ENCODE measurements at places on chromosomes 4 and X.

DNA sequence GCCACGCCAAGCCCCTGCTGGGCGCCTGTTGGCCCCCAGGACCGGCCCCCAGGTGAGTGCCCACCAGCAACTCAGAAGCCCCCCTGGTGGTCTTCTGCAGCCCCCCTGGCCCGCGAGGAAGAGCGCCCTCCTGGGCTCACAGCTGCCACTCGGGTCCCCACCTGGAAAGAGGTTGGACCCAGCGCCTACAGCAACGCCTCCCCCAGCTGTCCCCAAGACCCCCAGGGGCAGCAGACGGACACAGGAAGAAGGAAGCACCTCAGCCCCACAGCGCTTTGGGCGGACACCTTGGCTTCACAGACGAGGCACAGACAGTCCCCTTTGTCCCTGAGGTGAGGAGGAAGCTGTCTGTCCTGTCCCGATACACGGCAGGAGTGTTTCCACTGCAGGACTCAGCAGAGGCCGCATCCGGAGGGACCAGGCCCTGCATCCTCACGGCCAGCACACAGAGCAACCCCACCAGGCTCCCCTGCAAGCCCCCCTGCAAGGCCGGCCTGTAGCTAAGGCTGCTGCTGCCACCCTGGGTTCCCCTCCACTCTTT lies 115.6 kb upstream of the NKX1-1 start:
- H3K27ac ChIP-seq = no peak overlapping the region
- H3K27me3 ChIP-seq = peaks cover 30% of the 10 kb centered on the region
- H3K36me3 ChIP-seq = no peaks in the 10 kb centered on the region
- H3K4me3 ChIP-seq = no peak overlapping the region
- DNase-seq = no peak
- peaks cover 6% of the 10 kb centered on the region for H3K4me1 ChIP-seq

DNA sequence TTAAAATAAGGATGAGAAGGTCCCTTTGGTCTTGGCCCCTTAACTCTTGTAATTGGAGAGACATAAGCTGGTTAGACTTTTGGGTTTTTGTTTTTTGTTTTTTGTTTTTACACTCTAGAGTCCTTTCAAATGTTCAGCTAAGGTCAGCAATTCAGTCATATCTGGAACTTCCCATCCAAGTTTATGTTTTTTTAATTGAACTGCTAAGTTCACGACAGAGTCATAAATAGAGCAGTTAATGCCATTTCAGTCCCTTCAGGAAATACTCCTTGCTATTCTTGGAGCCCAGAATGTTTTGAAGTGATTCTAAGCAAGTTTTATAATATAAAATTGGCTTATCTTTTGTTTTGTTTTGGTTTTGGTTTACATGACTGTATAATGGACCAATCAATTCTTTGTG lies 329.4 kb upstream of the PABPC4L start:
- H3K27ac ChIP-seq = no peak overlapping the region
- H3K4me3 ChIP-seq = no peak overlapping the region
- H3K27me3 ChIP-seq = no peaks in the 10 kb centered on the region
- DNase-seq = no peak
- H3K4me1 ChIP-seq = no peaks in the 10 kb centered on the region
- H3K36me3 ChIP-seq = no peaks in the 10 kb centered on the region

DNA sequence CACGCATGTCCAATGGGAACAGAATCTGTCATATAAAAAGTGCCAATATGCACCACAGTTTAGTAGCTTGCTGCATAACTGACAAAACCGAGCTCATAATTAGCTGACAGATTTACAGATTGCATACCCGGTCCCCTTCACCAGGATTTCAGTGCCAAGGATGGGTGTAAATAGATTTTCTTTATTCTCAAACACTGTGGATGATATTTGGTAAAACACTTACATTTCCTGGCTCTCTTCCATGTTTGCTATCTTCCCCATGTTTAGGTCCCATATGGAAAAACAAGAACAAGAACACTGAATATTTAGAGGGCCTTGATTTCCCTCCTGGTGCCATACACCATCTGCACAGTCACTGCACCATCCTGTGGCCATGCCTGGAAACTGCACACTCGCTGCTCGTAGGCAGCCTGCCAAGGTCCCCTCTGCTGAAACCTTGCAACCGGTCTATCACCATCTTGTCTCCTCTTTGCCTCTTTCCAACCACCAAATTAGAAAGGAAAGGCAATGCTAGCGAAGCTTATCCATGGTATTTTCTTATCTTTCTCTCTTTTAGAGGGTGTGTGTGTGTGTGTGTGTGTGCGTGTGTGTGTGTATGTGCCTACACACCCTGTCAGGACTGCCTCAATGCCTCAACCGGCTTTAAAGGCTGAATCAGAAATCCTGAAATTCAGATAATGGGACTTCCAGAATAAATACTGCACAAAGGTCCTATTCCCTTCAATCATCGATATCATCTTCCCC lies 124.2 kb upstream of the MBNL3 start:
- H3K27ac ChIP-seq = no peak overlapping the region
- H3K4me3 ChIP-seq = no peak overlapping the region

- peaks cover 3% of the 10 kb centered on the region for H3K27me3 ChIP-seq
- H3K4me3 ChIP-seq = no peak overlapping the region
- H3K4me1 ChIP-seq = no peaks in the 10 kb centered on the region
- DNase-seq = no peak
- H3K27ac ChIP-seq = no peak overlapping the region
- H3K36me3 ChIP-seq = no peaks in the 10 kb centered on the region
Measured at GRCh38 chrX:50827996-50828395, 14.0 kb upstream of the SHROOM4 start.

DNA sequence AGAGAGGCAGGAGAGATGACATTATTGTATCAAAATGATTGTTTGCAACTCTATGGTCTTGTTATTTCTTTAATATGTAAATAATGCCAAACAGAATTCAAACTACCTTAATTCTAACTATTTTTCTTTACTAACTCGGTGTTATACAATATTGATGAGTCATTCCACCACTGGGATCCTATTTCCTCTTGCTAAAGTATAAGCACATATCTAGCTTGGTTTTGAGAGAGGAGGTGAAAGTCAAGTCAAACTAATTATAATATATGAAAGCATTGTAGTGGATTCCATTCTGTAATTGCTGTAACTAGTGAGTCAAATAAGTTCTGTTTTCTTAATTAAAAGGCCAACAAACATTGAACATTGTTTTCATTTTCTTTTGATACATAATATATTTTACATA lies 837.6 kb downstream of the PDHA2 start:
- no peaks in the 10 kb centered on the region for H3K4me1 ChIP-seq
- no peak overlapping the region for H3K4me3 ChIP-seq
- H3K27ac ChIP-seq = no peak overlapping the region
- no peaks in the 10 kb centered on the region for H3K36me3 ChIP-seq
- H3K27me3 ChIP-seq = no peaks in the 10 kb centered on the region

DNA sequence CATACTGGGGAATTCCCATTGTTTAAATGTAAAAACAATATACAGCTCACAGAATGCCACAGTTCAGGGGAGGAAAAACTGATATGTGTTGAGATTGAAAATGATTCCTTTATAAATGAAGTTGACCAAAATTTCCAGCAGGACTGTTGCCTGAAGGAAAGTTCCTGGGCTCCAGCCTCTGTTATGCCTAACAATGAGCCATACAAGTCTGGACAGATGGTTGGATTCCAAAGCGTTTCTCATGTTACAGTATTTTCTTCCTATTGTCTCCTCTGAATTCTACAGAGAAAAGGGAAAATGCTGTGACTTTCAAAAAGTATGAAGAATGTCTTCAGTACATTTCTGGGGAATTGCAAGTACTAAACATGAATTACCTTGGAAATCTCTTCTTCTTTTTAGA lies 73.3 kb downstream of the ALPK1 start:
- DNase-seq = no peak
- no peaks in the 10 kb centered on the region for H3K27me3 ChIP-seq
- H3K4me3 ChIP-seq = no peak overlapping the region

DNA sequence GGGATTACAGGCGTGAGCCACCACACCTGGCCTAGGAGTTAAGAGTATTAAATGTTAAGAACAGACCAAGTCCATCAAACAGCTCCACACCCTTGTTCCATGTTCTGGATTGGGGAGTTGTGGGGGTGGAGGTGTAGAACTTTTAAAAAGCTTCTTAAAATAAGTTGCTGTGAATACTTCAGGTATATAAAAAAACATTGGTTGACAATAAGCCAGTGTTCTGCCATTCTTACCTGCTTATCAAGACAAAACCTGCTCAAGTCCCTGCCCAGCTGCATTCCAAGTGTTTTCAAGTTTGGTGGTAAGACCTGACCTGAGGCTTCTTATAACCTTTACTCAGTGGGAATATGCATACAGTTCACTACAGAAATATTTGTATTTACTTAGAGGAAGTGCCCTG lies 6.4 kb downstream of the RBM3 start:
- no peak overlapping the region for H3K27ac ChIP-seq
- H3K4me3 ChIP-seq = no peak overlapping the region
- DNase-seq = no peak
- peaks cover 16% of the 10 kb centered on the region for H3K4me1 ChIP-seq
- no peaks in the 10 kb centered on the region for H3K27me3 ChIP-seq
- peaks cover 35% of the 10 kb centered on the region for H3K36me3 ChIP-seq

DNA sequence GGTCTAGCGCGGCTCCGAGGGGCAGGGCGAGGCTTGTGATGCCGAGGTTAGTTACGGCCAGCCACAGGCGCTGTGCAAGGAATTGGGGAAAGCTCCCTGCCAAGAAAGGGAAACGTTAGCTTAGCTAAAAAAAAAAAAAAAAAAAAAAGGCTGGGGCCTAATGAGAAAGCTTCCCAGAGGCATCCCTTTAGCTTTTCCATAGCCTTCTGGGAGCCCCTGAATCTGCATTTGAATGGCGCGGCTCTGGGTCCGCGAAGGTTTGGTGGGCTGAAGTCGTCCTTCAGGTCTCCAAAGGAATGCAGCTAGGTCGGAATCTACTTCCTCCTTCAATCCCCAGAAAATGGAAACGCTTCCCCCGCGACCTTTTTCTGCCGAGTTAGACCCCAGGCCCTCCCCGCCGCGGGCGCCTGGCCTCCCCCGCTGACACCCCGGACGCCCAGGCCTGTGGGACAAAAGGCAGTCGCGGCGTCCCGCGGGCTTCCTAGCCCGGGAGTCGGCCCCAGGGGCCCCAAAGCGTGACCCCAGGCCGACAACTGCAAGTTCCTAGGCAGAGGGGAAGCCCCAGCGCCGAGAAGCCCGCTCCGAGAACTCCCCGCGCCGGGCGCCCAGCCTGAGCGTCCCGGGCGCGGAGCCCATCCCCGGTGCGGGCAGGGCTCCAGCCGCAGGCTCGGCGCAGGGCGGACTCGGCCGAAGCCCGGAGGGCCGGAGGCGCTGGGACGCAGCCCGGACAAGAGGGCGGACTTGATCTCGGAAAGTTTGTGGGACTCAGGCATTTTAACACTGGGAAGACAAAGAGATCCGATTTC lies 605 bp upstream of the FAT1 start:
- peak; percentile 14 for DNase-seq
- no peak overlapping the region for H3K4me3 ChIP-seq
- peaks cover 19% of the 10 kb centered on the region for H3K4me1 ChIP-seq
- peaks cover 60% of the 10 kb centered on the region for H3K27me3 ChIP-seq
- H3K36me3 ChIP-seq = no peaks in the 10 kb centered on the region

DNA sequence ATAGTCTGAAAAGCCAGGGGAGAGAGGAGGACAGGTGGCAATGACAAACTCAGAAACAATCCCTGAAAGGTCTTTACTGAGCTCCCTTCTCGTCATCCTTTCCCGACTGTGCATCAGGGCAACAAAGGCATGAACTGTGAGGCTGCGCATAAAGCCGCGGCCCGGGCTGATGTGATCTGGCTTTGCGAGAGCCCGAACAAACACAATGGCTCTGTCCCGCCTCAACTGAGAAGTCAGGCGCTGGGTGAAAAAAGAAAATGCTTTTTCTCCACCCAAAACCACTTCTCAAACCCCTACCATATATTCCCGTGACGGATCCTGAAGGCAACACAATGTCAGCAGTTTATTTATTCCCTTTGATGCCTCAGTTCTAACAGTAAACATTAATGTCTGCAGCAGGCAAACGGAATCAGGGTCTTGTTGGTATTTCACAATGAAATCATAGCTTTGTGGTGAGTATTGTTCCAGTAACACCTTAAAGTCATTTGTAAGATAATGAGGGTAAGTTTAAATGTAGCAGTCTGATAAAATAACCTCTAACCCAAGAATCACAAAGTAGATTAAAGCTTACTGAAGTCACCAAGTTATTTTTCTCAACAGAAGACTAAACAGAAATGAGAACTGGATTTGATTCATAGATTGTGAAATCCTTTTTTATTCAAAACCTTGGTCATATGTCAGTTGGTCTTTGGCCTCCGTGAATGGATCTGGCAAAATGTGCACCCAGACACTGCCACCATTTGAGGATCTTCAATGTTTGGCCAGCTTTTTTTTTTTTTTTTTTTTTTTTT lies 67.4 kb downstream of the APBB2 start:
- no peak for DNase-seq
- no peaks in the 10 kb centered on the region for H3K36me3 ChIP-seq
- peaks cover 11% of the 10 kb centered on the region for H3K27me3 ChIP-seq
- H3K27ac ChIP-seq = no peak overlapping the region
- no peak overlapping the region for H3K4me3 ChIP-seq

DNA sequence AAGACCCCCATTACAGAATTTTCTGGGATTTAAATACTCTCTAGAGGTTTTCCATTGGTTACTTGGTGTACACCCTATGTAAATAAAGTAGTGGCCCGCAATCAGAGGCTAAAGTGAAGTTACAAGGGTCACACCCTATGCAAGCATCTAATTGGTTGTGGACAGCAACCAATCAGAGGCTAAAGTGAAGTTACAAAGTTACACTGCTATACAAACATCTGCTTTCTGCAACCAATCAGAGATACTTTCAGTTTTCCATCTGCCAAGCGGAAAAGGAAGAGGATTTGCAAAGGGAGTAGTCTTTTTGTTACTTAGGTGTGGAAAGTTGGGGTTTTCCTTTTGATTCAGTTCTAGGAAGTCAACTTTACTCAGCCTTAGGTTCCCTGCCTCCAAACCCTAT lies 2.0 kb upstream of the ATRX start:
- H3K36me3 ChIP-seq = no peaks in the 10 kb centered on the region
- DNase-seq = peak; percentile 16
- H3K4me3 ChIP-seq = peak overlapping the region; percentile 67
- H3K27ac ChIP-seq = peak overlapping the region; percentile 78
- H3K4me1 ChIP-seq = peaks cover 19% of the 10 kb centered on the region

DNA sequence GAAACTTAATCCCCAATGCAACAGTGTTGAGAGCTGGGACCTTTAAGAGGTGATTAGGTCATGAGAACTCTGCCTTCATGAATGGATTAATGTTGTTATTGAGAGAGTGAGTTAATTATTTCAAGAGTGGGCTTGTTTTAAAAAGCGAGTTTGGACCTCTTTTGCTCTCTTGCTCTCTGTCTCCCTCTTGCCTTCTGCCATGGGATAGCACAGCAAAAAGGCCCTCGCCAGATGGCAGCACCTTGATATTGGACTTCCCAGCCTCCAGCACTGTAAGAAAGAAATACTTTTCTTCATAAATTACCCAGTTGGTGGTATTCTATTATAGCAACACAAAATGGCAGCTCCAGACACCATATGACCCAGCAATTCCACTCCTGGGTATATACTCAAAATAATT lies 7.0 kb upstream of the ATP6AP2 start:
- DNase-seq = peak; percentile 56
- H3K27me3 ChIP-seq = no peaks in the 10 kb centered on the region
- no peaks in the 10 kb centered on the region for H3K36me3 ChIP-seq
- peaks cover 17% of the 10 kb centered on the region for H3K4me1 ChIP-seq
- H3K27ac ChIP-seq = no peak overlapping the region
